IPS DF 6.9 (cell line): ENCODE measurements at places on chromosomes 6 and 20.

- DNase-seq = no peak
Observed at GRCh38 chr6:146961831-146962230, 242.4 kb upstream of the STXBP5 start.

DNA sequence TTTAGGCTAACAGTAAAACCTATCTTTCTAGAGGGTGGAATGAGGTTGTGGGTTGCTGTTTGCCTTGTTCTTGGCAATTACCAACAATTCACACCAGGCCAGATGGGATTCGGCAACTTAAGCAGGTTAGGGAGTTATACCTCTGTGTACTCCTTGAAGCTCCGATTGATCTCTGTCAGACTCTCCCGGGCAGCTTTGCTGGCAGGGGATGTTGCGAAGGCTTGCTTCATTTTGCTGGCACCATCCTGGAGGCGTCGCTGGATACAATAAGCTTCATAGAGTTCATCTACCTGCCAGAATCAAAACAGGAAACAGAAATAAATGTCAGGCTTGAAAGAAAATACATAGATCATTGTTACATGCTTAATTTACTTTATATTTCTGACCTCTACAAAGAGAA lies 66.4 kb upstream of the ARMH2 start:
- no peak for DNase-seq

DNA sequence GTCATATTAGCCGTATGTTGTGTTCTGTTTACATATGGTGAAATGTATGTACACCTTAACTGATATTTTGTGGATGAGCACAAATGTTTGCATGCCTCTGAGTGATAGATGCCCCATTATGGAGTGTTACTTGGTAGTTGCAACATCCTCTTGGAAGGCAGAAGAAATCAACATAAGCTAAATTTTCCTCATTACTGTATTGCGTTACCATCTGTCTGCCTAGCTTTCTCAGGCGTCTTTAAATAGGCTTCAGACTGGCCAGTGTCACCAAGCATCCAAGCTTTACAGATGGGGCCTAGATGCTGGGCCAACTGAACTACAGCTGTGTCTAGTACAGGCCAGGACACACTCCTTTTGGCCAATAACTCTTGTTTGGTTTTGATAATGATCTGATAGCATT lies 250.6 kb downstream of the SAMD5 start:
- no peak for DNase-seq

GRCh38 chr6:63114610-63115211 lies 96.6 kb upstream of the FKBP1C start:
- DNase-seq = no peak

- no peak for DNase-seq
Observed at GRCh38 chr20:3786126-3786484, 435 bp downstream of the CENPB start.

DNA sequence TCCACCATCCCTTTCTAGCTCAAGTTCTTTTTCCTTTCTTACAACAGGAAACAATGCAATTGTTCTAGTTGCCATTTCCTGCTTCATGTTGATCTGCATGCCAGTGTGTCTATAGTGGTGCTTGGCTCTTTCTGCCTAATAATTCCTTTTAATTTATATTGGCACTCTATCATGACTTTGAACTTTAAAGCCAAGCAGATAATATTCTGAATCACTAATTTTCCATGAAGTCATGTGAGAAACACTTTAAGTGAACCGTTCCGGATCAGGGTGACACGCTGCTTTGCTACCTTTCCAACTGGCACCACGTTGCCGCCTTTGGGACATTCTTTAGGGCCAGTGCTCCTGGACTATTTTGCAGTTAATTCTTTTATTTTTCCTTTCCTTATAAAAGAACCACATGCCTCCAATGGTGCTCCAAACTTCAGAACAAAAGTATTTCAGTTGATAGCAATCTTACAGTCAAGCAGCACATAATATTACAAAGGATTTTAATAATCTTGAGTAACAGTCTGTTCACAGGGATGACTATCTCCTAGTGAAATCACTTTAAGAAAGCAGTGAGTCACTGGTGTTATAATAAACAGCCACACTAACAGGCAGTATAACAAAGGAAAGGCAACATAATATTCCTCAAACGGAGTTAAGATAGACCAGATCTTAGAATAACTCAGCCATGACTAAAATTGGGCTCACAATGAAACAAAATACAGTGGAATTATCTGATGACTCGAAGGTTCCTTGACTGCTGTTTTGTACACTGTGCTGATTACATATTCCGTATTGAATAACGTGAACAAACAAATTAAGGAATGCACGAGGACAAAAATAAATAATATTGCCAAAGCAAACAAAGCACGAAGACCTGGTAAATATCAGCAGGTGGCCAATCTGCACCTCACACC lies 19.0 kb upstream of the BLOC1S5 start:
- no peak for DNase-seq

DNA sequence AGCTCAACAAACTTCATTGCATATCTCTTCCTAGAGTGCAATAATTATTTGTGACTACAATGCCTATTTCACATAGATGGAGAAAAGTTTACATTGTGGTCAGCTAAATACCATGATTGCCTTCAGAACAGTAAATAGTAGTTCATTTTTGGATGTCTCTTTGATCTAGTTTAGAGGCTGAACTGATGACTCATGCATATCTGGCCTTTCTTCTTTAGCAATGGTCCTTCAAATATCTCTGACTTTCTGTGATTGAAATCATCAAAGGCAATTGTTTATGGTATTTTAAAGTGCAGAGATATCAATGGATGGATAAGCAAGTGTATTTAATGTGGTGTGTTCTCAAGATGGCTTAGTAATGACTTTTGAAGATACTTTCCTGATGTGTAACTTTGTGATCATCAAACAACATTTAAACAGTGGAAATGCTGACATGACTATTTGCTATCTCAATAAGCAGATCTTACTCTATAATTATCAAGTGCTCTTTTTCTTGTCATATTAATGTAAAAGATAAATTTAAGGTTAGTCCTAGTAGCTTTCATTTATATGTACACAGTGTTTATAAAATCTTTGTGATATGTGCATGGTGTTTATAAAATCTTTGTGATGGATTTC lies 523.7 kb upstream of the SLC35B3 start:
- DNase-seq = no peak

DNA sequence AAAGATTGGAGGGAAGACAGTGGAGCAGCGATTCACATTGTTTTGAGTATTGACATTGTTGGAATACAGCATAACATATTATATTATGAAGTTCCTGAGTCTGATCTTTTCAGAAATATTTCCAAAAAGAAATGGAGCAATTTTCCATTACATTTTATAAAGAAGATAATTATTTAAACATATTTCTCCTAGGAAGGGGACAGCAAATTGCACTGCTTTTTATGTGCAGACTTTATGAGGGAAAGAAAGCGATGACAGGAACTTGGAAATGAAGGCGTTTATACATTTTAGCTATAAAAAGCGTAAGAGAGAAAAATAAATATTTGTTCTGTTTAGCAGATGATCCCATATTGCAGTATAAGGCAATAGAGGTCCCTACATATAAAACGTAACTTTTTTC lies 117.0 kb upstream of the EDN1 start:
- DNase-seq = no peak

GRCh38 chr6:129212081-129212480 lies 329.1 kb downstream of the LAMA2 start:
- no peak for DNase-seq

- no peak for DNase-seq
Observed at GRCh38 chr20:32907886-32908285, 49.2 kb downstream of the EFCAB8 start.

GRCh38 chr6:162092816-162093502 lies 634.6 kb downstream of the PRKN start:
- DNase-seq = no peak

GRCh38 chr6:40666530-40666929 lies 79.4 kb upstream of the LRFN2 start:
- no peak for DNase-seq

- no peak for DNase-seq
Observed at GRCh38 chr20:46455729-46456128, 49.3 kb upstream of the ELMO2 start.

GRCh38 chr6:11711984-11712711 lies 66.5 kb downstream of the ADTRP start:
- no peak for DNase-seq

DNA sequence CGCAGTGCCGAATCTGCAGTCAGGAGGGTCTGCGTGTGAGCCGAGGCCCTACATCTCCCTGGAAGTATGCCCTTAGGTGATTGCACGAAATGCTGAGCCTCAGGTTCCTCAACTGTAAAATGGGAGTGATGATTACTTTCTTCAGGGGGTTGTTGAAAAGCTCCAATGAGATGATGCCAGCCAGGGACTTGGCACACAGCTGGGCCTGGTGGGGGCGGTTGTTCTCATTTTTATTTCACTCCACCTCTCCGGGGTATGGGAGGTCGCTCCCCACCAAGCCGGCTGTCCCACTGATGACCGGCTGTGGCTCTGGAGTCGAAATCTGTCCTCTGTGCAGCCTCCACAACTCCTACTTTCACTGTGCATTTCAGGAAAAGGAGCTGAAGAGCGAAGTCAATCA lies 8.1 kb downstream of the PCK1 start:
- DNase-seq = no peak

GRCh38 chr20:32971703-32972161 lies 32.5 kb downstream of the SUN5 start:
- DNase-seq = no peak

GRCh38 chr20:42587427-42587826 lies 602.3 kb downstream of the PTPRT start:
- DNase-seq = no peak

GRCh38 chr6:80460257-80460865 lies 353.9 kb downstream of the BCKDHB start:
- DNase-seq = no peak

DNA sequence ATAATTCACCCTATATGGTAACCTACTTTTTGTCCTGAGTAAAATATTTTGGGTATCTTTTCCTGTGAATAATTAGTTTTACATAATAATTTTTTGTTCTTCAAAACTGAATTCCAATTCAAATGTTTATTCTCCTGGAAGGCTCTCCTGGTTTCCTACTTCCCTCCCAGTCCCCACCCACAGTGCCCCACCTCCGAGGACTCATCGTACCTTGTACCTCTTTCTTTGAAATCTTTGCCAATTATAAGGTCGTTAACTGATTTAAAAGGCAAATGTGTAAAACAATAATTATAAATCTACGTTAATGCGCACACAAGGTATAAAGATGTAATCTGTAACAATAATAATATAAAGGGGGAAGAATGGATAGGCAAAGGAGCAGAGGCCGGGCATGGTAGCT lies 40.5 kb upstream of the VEGFA start:
- DNase-seq = no peak

DNA sequence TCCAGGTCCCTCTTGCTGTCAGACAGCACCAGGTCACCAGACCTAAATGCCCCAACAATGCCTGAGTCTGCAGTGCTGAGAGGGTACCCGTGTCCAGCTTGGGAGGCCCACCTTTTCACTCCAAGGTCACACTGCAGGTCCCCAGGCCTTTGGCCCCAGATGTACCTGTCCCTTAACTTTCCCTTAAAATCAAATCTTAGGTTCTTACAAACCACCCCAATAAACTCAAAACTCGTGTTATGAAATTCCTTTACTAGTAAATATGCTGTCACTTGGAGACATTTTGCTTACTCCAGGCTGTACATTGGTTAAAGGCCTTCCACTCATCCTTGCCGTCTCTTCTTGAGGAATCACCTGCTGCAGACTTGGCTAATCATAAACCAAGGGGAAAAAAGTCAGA lies 165.7 kb upstream of the RREB1 start:
- no peak for DNase-seq

DNA sequence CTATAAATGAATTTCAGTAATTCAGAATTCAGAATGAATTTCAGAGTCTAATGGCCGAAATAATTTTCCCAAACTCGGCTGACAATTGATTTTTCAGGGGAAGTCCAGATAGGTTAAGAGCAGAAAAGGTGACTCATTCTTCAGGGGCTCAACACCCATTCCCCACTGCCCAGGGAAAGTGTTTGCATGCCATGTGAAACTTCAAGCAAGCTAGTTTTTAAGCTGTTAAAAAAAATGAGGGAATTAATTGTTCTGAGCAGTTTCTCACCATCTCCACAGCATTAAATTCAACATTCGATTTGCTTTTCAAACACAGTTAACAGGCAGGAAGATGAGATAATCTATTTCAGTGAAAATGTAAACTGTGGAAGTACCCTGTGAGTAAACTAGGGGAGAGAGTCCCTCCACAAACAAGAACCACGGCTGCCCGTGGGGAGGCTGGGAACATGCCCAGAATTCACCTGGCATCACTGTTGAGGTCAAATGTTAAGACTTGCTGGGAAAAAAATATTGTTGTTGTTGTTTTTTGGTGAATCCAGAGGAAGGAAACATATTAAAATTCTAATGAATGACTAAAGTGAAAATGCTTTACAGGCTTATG lies 650.8 kb upstream of the AGPAT4 start:
- DNase-seq = no peak

GRCh38 chr6:27136077-27136644 lies 111.3 kb upstream of the PRSS16 start:
- DNase-seq = no peak

GRCh38 chr20:59176812-59177211 lies 13.2 kb downstream of the ZNF831 start:
- DNase-seq = no peak
